GM19239 (cell line): ENCODE measurements at places on chromosomes 16 and 17.
A peak's percentile ranks its signal among the peaks of the same experiment; 100 is the strongest.

GRCh38 chr17:7479213-7480088, at the start of gene ZBTB4:
TSS of gene ZBTB4 (minus strand) at chr17:7479631. CDS start at chr17:7466801, 12,830 bp downstream.
- peak; percentile 54 for DNase-seq

GRCh38 chr17:76909971-76910760, 42.0 kb downstream of the MGAT5B start:
- peak; percentile 53 for DNase-seq

DNA sequence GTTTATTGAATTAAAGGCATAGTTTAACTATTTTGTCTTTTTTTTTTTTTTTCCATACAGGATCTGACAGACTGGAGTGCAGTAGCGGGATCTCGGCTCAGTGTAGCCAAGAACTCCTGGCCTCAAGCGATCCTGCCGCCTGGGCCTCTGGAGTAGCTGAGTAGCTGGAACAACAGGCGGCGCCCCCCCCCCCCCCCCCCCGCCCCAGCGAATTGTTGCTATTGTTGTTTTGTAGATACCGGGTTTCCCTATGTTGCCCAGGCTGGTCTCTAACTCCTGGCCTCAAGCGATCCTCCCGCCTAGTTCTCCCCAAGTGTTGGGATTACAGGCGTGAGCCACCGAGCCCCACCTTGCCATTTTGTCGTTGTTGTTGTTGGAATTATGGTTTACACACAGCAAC, 1.3 kb upstream of the CENPV start:
- no peak for DNase-seq

DNA sequence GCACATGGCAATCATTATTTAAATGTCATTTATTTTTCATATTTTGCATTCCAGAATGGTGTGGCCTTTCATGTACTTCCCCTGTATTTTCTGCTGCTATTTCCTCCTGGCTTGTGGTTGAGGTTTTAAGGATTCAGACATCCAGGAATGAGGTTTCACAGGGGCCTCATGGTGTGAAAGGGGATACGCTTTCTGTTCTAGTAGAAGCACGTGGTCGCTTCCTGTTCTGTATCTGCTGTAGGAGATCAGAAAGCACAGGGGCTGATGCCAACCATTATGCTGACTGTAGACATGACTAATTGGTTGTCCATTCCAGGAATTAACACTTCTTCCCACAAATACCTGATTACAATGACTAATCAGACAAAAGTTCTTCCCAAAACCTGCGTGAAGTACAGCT, 405.9 kb downstream of the SHISA9 start:
- DNase-seq = no peak

GRCh38 chr17:31415004-31415454, 23.6 kb downstream of the RAB11FIP4 start:
- no peak for DNase-seq

GRCh38 chr17:73492125-73492820, 152.0 kb downstream of the SDK2 start:
- no peak for DNase-seq

DNA sequence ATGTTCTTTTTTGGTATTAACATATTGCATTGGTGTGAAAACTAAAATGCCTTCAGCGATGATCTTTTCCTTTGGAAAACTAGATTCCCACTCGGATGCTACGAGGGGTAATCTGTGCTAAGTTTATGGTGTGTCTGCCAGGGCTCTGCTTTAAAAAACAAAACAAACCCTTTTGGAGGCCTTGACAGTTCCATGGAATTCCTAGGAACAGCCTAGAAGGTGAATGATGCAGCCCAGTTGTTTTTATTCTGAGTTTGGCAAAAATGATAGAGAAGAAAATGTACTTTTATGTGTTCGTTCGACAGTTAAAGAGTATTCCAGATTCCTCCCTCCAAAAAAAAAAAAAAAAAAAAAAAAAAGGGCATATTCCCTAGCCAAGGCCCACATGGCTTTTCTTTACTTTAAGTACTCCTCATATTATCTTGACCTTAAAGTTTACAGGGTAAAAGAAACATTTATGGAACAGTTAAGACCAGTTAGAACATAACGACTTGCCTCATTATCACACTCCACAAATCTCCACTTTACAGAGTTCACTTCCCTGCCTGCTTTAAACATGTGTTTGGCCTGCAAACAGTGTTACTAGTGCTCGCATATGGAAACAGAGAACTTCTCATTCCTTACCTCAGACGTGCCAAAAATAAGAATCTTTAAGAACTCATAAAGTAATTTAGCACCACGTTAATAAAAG, 159.1 kb downstream of the WWOX start:
- no peak for DNase-seq

DNA sequence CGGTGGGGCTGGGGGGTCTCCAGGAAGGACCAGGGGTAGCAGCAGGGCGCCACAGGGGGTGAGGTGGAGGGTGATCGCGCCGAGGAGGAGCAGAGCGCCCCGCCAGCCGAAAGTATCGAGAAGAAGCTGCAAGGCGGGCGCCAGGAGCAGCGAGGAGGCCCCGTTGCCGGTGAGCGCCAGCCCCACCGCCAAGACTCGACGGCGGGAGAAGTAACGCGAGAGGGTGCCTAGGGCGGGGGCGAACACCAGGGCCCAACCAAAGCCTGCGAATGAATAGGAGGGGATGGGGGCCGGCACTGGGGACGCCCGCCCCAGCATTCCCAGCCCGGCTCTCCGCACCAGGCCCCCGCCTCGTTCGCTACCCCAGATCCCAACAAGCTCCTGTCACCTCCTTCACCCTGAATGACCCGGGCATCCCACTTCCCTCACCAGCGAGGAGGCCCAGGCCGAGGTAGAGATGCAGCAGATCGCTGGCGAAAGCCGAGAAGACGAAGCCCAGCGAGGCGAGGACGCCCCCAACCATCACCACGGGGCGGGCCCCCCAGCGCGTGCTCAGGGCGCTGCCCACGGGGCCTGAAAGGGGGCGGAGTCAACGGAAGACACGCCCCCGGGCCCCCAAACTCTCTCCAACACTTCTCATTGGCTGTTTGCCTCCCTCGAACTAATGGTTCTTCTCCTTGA, 1.3 kb downstream of the SLC16A11 start:
- DNase-seq = no peak
